ENCODE measurements at places on chromosomes 12 and 14.

DNA sequence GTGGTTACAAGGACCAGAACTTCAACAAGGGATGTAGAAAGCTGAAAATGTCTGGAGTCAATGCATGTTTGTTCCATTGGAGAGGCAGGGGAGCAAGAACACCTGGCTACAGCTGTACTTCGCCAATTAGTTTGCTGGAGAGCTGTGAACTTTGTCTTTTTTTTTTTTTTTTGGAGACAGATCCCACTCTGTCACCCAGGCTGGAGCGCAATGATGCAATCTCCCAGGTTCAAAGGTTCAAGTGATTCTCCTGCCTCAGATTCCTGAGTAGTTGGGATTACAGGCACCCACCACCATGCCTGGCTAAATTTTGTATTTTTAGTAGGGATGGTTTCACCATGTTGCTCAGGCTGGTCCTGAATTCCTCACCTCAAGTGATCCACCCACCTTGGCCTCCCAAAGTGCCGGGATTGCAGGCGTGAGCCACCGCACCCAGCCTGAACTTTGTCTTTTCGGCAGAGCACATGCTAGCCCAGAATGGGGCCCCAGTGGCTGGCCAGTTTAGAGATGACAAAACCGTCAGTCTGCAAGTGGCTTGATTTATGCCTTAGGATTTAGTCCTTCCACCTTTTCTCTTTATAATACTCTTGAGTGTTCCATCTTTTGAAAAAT lies 55.5 kb downstream of the AVPR1A start:
- DNase-seq: no peak

DNA sequence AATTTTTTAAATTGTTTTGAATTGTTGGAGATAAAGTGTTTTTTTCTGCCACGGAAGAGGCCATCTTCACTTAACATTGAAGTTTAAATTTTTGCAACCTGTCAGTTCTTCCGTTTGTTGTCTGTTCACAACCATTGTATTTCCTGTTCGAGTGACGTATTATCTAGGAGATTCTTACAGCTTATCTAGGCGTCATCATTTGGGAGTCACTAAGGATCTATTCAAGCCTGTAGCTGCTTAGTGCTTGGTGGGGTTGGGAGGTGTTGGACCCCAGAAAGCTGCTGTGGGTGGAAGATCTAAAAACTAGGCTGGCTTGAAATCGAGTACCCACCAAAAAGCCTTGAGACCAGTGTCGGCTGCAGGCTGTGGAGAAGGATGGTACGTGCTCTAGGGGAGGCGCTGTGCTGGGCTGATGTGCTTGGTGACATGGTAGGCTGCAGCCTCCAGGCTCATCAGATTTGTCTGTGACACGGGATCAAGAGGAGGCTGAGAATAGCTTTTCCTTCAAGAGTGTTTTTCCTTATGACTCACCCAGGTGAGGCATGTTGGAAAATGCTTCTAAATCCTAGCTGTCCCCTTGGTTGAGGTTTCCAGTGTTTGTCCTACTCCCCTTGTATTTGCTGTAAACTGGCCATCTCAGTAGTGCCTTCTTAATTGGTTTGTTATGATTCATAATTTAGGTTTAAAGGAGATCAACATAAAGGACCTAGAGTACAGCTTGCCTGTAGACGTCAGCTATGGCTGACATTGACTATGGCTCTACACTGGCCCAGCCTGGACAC lies 57.8 kb downstream of the ATG14 start:
- DNase-seq: no peak

DNA sequence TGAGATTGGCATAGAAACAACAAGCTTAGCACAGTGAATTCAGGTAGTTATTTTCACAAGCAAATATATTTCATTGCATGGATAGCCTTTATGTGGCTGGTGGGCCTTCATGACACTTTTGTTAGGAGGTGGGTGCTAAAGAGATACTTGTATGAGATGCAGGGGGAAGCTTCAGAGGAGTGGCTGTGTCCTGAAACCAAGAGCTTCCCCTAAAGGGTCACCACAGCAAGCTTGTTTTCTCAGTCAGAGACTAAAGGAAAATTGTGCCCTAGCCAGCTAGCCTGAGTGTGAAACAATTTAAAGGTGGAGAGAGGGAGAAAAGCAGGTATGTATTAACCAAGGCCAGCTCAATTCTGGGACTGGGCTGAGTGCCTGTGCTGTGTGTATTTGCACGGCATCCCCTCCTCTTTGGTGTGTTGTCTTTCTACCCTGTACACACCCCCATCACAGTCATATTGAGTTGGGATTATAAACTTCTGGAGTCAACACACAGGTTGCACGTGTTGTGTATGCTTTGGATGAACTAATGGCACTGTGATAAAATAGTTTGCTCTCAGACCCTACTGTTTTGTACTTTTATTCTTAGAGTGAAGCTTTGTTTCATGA lies 79.2 kb downstream of the RASSF8 start:
- no peak for DNase-seq

DNA sequence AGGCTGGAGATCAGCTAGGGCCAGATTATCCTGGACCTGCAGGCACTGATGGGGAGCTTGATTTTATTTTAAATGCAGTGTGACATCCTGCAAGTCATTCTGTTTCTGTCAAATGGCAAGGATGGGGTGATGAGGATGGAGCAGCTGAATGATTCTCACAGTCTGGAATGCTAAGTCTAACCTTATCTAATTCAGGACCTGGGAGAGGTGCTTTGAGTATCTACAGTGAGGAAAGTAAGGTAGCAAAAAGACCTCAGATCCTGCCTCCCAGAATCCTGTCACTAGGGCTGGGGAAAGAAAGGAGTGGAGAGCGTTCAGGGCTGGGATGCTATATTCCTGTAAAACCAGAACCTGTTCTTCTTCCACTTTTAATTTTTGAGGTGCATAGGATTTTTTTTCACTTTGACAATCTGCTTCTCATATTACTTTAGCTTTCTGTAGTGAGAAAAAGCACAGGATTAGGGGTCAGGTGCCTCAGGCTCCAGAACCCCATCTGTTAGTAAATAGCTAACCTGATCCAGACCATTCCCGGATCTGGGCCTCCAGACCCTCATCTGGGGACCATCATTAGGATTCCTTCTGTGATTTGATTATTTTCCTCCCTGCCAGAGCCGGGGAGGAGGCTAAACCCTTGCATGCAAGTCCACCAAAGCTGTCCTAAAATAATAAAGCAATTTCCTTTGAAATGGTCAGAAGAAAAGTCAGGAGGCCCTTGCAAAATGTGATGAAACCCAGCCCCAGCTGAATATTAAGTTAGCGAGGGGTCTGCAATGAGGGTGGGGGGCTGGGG lies 54.7 kb downstream of the ASCL1 start:
- no peak for DNase-seq

DNA sequence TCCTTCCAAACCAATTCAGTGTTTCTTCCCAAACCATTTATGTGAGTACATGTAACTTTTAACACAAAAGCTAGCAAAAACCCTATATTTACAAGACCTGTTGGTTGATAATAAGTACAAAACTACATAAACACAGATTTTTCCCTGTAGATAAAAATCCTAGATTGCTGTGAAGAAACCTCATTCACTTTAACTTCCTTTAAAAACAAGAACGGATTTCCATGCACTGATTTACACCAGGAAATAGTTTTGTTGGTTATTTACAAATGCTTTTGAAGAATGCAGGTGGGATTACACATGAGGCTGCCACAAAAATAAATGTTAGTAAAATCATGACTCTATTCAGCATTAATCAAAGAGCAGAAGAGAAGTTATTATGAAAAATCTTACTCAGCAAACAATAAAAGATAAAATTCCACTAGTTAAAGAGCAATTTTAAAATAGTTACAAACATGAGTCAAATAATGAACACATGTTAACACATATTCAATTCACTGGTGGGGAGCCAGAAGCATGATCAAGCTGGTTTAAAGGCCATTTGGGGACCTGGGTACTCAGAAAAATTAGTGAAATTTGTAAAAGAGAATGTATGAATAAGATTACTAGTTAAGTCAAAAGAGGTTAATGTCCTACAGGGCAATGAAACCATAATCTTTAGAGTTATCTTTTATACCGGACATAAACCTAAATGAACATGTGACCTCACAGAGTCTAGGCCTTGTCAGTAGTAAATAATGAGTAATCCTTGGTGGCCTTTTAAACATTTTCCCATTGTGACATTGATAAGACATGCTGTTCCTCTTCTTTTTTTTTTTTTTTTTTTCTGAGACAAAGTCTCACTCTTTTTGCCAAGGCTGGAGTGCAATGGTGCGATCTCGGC lies 79.9 kb downstream of the PHLDA1 start:
- no peak for DNase-seq

GRCh38 chr14:100571837-100572236 lies 15.4 kb downstream of the BEGAIN start:
- no peak for DNase-seq

DNA sequence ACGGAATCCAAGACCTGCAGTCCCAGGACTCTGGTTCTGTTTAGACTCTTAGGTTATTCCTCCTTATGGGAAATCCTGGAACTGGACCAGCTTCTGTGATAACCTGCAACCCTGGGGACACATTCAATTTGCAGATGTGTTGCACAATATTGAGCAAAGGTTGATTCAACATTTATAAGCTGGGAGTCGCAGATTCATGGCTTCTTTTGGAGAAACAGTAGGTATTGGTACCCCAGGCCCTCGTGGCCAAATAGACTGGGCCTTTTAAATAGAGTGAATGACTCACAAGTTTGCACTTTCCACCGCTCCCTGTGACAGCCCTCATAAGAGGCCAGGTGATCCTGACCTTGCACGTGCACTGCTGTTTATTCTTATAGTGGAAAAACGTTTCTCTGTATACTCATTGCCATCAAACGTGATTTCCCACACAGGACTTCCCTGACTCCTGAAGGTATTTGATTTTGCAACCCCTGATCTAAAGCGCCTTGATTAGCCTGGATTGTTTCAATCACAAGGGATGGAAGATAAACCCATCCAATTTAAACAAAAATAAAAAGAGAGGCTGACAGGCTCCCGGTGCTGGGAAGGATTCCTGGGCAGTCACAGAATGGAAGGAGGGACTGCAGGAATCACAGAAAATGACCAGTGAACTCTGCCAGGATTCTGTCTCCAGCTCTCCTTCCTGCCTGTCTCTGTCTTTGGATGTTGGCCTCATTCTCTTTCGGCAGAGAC lies 98.0 kb downstream of the VCPKMT start:
- DNase-seq: no peak

GRCh38 chr12:104630230-104630670 lies 173.5 kb downstream of the CHST11 start:
- no peak for DNase-seq

- DNase-seq: no peak
Measured at GRCh38 chr14:51341338-51341737, 101.3 kb downstream of the TMX1 start.

GRCh38 chr12:65051218-65051617 lies 69.9 kb downstream of the WIF1 start:
- DNase-seq: no peak

DNA sequence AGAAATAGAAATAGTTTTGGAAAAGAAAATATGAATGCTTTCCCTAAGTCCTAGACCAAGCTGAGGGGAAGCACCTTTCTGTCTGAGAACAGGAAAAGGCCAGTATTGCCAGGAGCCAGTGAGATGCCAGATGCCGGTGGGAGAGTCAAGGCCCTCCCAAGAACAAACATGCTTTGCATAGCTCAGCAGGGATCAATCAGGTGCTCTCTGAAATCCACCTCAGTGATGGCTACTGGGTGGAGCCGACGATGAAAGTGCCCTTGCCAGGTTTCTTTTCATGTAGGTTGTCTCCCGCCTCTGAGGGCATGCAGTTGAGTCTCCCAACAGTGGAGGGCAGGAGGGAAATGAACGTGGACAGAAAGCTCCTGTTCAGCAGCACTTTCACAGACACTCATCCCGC lies 28.3 kb downstream of the DEGS2 start:
- no peak for DNase-seq

DNA sequence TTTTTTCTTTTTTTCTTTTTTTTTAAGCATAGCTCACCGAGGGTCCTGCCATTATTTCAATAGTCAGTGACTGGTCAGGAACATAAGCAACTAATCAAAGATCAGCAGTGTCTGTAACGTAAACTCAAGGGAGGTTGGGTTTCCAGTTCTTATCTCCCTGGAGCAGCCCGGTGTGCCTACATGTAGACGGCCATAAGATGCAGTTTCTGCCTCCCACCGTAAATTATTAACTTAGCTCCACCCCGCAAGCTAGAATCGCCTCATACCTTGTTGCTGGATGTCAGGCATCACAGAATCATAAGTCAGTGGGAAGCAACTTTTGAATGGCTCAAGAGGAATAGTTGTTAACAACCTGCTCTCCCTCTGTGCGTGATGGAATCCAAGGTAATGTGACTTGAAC lies at the start of gene MYO1H:
Gene MYO1H (plus strand): TSS at position 312 of the 400 bp plus-strand sequence. CDS start 61 bp downstream, at position 373.
- DNase-seq: no peak

DNA sequence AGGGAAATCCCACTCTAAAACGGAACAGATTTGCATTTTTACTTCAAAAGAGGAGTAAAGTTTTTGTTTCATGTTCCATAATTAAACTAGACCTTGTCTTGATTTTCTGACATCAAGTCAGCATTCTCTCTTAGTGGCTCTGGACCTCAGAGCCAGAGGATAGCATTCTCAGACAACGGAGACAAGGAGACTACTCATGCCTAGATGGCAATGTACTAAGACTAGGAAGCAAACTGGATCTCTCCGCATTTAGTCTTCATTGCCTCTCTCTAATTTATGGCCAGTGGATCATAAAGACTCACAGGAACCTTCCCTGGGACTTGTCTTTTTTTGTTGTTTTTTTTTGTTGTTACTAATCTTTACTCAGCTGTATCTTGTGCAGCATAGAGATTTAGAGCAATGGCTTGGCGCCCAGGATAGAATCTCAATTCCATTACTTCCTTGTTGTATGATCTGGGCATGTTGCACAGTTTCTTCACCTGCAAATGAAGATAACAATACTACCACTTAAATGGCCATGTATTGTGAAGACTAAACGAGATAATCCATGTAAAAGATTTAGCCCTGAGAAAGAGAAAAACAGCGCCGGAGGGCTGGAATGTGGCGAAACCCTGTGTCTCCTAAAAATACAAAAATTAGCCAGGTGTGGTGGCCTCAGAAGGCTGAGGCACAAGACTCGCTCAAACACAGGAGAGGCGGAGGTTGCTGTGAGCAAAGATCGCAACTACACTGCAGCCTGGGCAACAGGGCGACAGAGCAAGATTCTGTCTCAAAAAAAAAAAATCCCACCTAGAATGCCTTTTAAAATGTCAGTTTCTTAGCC lies 4.0 kb upstream of the GEMIN2 start:
- DNase-seq: no peak

DNA sequence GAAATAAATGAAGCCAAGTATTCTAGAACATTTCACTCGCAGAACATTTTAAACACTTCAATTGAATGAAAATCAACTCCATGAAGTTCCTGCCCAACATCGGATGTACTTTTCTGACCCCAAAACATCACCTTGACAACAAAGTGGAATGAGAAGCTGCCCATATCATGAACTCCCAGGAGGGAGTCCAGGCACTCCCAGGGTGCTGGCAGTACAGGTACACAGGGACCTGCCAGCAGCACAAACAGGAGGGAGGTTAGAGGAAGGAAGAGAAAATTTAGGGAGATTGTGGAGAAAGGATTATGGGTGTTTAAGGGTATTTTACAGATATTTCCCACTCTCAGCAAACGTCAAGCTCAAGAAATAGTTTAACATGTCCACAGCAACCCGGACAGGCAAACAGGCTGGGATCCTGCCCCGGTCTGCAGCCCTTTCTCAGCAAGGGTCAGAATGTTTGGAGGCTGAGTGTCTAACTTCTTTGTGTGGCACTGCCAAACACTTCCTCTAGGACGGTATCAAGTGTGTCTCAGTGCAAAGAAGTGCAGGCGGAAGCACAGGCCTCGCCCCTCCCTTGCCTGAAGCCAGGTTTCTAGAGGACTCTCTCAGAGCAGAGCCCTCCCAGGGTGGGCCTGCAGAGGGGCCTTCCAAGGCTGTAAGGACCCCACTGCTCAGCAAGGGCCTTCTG lies 72.2 kb downstream of the SETD3 start:
- no peak for DNase-seq

Data from stromal cell of bone marrow (primary cell).